ENCODE measurements at places on chromosomes 6 and 20.

GRCh38 chr20:22335210-22335609 lies 249.2 kb downstream of the FOXA2 start:
- no peak for DNase-seq

DNA sequence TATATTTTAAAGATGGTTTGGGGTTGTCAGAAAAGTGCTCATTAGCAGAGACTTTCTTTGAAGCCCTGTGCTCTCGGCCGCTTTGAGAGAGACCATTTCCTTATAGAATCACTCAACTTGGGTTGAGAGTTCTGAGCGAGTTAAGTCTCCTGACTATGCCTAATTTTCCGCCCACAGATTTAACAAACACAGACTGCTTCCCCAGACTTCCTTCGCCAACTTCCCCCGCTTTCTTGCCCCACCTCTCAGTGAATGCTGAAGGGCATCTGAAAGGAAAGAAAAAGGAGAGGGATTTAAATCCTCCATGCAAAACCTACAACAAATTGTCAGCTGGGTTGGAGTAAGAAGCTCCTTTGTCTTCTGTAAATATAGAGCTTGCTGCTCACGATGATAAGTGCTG lies 224.0 kb downstream of the EYA2 start:
- DNase-seq: no peak

GRCh38 chr6:136014454-136015437 lies 163.2 kb downstream of the PDE7B start:
- DNase-seq: no peak

DNA sequence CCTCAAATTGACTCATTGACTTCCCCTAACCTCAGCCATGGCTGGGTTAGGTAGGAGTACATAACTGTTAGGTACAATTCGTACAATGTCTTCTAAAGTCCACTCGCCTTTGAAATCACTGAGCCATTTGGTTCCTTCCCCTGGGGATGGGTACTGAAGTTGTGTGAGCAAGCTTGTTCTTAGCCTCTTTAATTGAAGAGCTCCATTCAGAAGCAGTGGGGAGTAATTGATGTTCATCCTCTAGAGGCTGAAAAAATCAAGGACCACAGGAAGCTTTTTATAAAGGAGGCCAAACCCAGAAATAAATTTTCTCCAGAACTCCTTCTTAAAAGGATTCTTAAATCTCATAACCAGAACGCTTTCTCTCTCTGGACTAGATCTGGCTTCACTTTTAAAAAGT lies 60.6 kb downstream of the ANKS1A start:
- no peak for DNase-seq

DNA sequence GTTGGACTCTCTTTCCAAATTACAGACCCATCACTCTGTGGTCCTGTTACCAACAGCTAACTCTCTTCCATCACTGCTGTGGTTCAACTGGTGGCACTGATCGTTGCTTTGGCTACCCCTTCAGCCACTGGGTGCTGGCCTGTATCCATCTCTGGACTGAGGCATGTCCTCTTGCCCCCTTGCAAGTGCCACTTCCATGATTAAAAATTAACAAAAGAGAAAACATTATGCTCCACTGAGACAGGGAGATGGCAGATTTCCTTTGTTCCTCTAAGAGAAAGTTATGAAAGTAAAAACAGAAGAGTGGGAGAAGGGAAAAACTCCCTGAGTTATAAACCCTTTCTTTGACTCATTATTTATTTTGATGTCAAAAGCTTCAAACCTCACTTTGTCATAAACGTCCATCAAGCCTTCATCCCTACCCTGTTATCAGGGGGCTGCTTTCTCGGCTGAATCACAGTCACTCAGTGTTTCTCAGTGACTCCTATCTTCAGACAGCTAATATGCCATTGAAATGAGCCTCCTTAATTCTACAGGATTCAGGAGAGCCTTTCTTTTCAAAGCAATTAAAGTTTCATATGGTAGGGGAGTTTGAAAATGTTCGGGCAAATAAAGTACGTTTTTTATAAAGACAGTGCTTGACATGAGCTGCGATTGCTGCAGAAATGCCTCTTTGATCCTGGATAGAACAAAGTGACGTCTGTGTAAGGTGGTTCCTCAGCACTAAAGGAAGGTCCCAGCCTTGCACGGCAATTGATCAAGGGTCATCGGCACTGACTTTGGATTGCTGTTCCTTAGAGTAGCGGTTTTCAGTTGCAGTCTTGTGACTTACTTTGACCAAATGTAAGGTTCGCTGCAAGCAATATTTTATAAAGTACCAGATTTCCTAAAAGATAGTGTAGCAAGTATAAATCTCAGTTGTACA lies 49.9 kb upstream of the PBOV1 start:
- no peak for DNase-seq

GRCh38 chr20:61507778-61508177 lies 255.7 kb downstream of the CDH4 start:
- DNase-seq: no peak

GRCh38 chr20:14544688-14545087 lies 207.3 kb upstream of the FLRT3 start:
- no peak for DNase-seq

DNA sequence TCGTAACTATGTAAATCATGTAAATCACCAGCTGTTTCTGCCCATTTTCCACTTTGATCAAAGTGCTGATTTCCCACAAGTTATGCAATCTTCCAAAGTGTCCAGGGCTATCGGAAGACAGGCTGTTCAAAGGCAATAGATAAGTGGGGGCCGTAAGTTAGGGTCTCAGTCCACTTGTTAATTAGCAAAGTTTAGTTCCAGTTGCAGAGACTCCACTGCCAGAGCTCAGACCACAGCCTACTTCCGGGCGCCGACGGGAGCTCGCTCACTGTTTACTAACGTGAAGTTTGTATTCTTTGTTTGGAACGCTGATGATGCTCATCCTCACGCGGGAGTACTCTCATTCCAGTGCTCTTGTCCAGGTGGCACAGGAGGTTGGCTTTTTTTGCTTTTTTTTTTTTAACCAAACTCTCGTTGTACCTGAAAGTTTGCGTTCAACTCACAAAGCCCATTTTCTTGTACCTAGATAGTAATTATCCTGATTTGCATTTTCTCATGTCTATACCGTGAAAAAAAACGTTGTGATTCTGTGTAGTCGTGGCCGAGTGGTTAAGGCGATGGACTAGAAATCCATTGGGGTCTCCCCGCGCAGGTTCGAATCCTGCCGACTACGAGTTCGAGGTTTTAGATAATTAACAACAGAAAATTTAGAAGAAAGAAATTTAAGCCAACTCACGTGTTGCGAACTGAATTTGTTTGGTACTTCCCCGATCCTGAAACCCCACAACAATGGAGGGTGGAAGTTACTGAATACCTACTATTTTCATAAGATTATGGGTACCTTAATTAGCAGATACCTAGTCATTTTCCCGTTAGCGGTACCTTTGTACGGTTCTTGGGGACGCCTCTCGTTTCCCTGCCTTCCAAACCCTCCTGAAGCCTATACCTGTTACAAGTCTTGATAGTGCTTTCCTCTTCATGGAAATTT lies 29.9 kb upstream of the ZNF184 start:
- DNase-seq: peak; percentile 71

DNA sequence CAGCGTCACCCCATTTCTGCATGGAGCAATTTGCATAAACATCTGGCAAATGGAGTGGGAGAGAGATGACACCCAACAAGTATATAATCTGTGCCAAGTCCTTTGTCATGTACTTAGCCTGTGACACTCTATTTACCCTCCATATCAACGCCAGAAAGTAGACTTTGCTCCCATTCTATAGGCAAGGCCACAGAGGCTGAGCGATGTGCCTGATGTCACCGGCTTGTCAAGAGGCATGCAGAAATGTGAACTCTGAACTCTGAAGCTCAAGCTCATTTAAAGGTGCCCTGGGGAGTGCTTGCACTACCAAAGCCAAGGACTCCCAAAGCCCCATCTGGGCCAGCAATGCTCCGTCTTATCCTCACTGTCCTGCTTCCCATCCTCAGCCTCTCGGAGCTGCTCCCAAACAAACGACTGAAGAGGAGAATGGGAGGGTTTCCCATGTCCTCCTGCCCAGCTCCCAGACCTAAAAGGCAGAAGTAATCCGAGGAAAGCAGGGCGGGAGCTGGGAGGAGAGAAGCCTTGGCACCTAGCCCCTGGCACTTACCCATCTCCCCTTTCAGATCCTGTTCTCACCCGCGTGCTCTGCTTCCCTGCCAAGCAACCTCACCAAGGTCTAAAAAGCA lies 9.2 kb downstream of the CPNE5 start:
- no peak for DNase-seq

- DNase-seq: no peak
Measured at GRCh38 chr6:37679539-37680476, 17.9 kb downstream of the MDGA1 start.

- DNase-seq: no peak
Measured at GRCh38 chr6:75932067-75932466, 140.4 kb downstream of the IMPG1 start.

GRCh38 chr6:89483111-89483720 lies 50.3 kb downstream of the ANKRD6 start:
- no peak for DNase-seq

DNA sequence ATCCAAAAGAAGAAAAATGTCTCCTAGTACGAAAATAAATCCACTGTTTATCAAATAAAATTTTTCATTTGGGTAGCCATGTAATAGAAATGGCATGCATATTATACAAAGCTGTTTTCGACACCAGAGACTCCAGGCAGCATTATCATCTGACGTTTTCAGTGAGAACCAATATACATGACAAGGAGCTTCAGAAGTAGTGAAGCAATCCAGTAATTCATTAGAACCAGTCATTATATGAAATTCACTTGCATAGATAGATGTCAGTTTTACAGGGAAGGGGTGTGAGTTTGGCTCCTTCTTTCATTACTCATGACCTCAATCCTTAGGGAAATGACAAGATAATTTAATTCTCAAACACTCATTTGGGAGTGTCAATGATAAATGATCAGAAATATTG lies 14.7 kb downstream of the HTR1B start:
- DNase-seq: no peak

DNA sequence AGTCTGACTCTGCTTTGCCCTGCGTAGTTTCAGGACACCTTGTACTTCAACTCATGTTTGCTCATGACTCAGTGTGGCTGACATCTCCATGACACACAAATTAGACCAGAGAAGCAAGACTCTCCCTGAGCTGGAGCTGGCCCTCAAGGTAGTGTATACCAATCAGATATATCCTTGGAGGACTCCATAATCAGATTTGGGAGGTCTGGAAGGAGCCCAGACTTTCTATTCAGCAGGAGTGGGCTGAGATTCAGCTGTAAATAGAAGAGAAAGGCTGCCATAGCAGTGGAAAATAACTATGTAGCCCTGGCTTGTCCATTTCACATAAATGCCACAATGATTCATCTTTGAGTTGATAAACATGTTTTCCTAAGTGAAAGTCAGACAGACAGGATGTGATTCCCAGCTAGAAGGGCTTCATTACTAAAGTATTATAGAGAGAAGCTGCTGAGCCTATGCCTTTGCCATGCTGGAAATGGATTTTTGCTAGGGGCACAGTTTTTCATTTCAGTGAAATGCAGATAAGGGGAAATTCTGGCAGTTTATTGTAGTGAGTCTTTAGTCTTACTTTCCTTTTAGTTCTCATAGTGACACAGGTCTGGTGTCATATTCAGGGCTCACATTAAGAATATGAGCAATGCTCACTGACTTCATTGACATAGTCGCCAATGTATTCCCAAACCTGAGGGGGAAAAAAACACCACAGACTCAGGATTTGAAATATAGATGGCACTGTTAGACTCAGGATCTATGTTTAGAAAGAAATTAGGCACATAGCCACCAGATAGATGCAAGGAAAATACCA lies 95.3 kb downstream of the CLVS2 start:
- no peak for DNase-seq

GRCh38 chr6:50889935-50890334 lies 71.3 kb downstream of the TFAP2B start:
- DNase-seq: no peak

DNA sequence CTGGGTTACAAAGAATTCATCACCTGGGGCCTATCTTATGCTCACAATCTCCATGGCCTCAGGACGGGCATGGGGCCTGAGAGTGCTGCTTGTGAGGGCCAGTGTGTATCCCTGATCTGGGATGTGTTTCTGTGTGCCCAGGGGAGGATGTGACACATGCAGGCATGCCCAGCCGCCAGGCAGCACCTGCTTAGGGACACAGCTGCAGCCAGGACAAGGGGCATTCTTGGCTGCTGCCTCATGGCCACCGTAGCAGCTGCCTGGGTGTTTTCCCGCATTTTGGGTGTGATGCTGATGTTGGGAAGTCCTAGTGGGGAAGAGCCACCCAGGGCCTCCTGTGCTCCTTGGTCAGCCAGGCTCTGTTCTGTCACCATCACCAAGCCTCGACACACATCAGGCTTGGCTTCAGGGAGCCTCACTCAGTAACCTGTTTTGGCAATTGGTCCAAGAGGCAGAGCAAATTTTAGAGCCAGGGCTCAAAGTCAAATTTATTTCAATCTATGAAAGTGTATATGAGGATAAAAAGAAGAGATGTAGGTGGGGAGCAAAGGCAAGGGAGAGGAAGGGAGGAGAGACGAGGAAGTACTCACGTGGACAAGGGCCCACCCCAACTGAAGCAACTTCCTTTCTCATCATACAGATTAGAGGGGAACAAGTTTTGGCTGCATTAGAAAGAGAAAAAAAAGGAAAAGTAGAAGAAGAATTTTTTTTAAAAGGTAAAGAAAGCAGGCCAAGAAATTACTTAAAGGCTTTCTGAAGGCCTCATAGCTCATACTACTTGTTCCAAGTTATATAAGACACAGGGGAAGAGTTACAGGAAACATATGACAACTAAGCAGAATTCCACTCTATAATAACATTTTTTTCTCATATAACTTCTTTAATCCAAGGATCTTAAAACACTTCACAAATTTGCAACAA lies 269.9 kb upstream of the SUPT3H start:
- no peak for DNase-seq

DNA sequence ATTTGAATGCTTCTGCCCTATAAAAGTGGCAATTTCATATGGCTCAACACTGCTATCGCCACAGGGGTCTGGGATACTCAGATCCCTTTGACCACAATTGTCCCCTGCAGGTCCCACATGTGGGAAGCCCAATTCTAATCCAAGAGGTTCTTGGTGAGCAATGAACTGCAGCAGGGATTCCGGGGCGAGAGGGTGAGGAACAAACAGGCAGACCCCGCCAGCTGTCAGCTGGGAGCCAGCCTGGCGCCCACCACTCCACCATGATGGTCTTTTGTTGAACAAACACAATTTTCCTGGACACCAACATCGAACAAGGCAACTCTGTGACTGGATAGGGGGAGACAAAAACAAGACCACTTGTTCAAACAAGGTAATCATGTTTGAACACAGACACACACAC lies 80.5 kb downstream of the TMEM242 start:
- no peak for DNase-seq

GRCh38 chr20:10448270-10449156 lies 13.4 kb downstream of the SLX4IP start:
- DNase-seq: no peak

DNA sequence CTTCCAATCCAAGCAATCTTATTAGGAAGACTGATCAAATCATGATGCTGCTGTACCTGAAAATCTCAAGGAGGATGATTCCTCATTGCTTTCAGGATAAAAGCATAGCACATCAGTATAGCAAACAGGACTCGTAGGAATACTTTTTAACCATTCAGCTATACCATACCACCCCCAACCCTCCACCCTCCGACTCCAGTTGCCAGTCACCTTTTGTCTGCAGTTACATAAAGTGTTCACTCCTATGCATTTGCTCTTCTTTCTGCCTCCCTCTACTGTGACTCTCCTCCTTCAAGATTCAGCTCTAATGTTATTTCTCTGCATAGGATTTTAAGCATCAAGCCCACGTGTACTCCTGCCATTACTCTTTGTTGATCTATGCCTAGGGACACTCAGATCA lies 124.7 kb upstream of the KCNQ5 start:
- DNase-seq: no peak
